ENCODE measurements at places on chromosomes 13 and 19. TPM values are rescaled to one million over a fixed set of nuclear protein-coding genes. Genes with fewer than 3 reads are reported as not detected.

NLRP5 gene
- not detected for total RNA-seq

APOC4 gene
- not detected for total RNA-seq

ZNF66 gene
- 6.4 TPM for total RNA-seq

NDUFA7 gene
- total RNA-seq, result 42.0 TPM

ZNF560 gene
- total RNA-seq, result not detected

CLDN10 gene
- not detected for total RNA-seq

ZNF439 gene
- total RNA-seq, result 6.3 TPM

- no peak for DNase-seq
Measured at GRCh38 chr19:3844596-3844995, 24.2 kb downstream of the ZFR2 start.

- DNase-seq, result no peak
Measured at GRCh38 chr13:111039735-111040134, 75.4 kb upstream of the ARHGEF7 start.

- no peak for DNase-seq
Measured at GRCh38 chr19:13314761-13315160, 164.6 kb downstream of the IER2 start.

DNA sequence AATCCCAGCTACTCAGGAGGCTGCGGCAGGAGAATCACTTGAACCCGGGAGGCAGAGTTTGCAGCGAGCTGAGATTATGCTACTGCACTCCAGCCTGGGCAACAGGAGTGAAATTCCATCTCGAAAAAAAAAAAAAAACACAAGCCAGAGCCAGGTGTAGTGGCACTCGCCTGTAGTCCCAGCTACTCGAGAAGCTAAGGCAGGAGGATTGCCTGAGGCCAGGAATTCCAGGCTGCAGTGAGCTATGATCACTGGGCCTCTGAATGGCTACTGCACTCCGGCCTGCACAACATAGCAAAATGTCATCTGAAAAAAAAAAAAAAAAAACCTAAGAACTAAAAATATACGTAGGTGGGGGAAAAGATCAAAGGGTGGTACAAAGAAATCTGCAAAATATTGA lies 19.4 kb downstream of the EPS15L1 start:
- no peak for DNase-seq

DNA sequence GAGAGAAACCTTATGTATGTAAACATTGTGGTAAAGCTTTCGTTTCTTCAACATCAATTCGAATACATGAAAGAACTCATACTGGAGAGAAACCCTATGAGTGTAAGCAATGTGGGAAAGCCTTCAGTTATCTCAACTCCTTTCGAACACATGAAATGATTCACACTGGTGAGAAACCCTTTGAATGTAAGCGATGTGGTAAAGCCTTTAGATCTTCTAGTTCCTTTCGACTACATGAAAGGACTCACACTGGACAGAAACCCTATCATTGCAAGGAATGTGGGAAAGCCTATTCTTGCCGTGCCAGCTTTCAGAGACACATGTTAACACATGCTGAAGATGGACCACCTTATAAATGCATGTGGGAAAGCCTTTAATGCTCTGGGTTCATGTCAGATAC lies 24.7 kb downstream of the ZNF136 start:
- DNase-seq, result no peak

GRCh38 chr19:8208922-8209461 lies at the start of gene CERS4:
TSS of gene CERS4 (plus strand) at chr19:8209370. CDS start at chr19:8251077, 41,707 bp downstream.
- peak; percentile 71 for DNase-seq

GRCh38 chr13:22017226-22017625 lies 346.4 kb downstream of the FGF9 start:
- DNase-seq, result no peak

DNA sequence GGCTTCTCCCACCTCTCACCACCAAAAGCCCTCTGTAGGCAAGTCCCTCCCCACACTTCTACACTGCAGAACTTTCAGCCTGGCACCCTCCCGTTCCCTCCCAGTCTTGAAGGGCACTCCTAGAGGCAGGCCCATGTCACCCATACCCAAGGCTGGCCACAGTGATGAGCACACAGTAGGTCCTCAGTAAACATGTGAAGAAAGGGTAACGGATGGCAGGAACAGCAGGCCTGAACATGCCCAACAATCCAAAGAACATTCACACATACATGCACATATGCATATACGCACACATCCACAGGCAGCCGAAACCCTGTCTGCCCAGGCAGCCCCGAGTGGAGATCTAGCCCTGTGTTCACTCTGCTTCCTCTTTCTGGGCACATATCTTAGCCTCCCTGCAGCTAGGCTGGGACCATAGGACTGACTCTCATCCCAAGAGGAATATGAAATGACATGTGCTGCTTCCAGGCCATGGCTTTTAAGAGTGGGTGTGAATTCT lies 55.2 kb downstream of the CEBPG start:
- no peak for DNase-seq

Data from CD4-positive, alpha-beta T cell (primary cell).